ENCODE measurements at places on chromosomes 3 and 15.

DNA sequence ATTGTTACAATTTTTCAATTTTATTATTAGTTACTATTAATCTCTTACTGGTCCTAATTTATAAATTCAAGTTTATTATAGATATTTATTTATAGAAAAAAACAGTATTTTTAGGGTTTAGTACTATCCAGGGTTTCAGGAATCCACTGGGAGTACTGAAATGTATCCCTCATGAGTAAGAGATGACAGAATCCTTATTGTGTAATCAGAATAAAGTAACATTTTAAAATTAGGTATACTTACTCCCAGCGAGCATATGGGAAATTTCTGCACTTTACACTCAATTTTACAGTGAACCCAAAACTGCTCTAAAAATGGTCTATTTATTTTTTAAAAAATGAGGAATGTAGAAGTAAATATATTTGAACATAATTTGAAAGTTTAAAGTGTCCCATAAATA is 202.7 kb downstream of the CGGBP1 start:
- DNase-seq, result no peak

- DNase-seq, result no peak
Measured at GRCh38 chr3:24067483-24067882, 122.4 kb downstream of the NR1D2 start.

GRCh38 chr3:169384573-169384972 is 278.9 kb downstream of the MECOM start:
- DNase-seq, result no peak

GRCh38 chr3:45830121-45830520 is 11.8 kb downstream of the LZTFL1 start:
- DNase-seq, result no peak

- DNase-seq, result no peak
Measured at GRCh38 chr3:79002465-79003372, 765.1 kb downstream of the ROBO1 start.

GRCh38 chr3:60650171-60650570 is 601.1 kb downstream of the FHIT start:
- no peak for DNase-seq

DNA sequence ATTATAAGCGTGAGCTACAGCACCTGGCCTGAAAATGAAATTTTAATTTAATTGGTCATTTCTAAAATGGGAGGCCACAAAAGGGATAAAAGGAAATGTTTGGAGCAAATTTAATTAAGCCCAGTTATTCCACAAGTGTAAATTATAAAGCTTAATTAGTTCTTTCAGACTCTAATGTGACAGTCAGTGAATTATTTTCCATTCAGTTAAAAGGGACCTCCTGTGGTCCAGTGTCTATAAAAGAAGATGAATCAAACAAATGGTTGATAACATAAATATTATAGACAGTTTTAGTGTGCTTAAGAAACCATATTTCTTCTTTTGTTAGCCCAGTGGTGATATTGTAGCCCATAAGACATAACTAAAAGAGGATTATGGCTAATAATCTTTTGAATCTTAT is 66.4 kb downstream of the CNOT10 start:
- DNase-seq, result no peak

DNA sequence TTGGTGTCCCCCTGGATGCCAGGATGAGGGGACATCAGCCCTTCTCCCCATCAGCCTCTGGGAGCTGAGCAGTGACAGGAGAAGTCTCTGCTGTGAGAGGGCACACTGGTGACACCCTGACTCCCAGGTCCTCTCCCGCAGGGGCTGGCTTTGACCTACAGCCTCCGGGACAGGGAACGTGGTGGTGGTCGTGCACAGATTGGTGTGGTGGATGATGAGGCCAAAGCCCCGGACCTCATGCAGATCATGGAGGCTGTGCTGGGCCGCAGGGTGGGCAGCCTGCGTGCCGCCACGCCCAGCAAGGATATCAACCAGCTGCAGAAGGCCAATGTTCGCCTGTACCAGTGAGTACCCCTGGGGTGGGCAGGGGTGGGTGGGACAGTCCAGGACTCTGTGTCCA is 6.8 kb downstream of the VILL start:
- DNase-seq, result no peak

DNA sequence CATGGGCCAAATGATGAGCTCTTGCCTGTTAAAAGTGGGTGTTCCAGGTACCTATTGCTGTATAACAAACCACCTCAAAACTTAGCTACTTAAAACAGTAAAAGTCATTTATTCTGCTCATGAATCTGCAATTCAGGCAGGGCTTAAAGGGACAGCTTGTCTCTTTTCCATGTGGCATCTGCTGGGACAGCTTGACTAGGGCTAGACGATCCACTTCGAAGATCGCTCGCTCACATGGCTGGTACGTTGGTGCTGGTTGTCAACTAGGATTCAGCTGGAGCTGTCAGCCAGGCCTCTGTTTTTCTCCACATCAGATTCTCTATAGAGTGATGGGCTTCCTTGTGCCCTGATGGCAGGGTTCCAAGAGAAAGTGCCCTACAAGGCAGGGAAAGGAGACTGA is 581.3 kb downstream of the NTRK3 start:
- DNase-seq, result no peak

- peak; percentile 77 for DNase-seq
Measured at GRCh38 chr3:18425641-18426257, 610 bp upstream of the SATB1 start.

DNA sequence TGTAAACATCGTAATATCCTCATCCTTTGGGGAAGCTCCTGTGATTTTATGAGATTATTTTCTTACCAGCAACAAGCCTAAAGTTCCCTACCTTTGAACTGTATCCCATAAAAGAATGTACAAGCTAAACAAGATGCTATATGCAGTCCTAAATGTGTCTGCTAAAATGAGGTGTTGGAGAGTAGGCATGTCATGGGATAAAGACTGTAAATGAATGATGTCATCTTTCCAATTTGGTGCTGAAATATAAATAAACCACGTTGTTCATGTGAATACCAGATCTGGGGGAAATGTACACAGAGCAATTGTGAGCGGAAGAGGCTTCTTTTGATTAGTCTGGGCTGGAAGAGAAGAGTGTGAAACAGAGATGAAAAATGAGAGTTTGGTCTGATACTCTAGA is 214.9 kb upstream of the WNT5A start:
- no peak for DNase-seq

All from femur (tissue), 1 donor.